ENCODE measurements at places on chromosomes 2 and 18. TPM values are rescaled to one million over a fixed set of nuclear protein-coding genes. Genes with fewer than 3 reads are reported as not detected.

Gene SKOR2
- total RNA-seq = not detected

DNA sequence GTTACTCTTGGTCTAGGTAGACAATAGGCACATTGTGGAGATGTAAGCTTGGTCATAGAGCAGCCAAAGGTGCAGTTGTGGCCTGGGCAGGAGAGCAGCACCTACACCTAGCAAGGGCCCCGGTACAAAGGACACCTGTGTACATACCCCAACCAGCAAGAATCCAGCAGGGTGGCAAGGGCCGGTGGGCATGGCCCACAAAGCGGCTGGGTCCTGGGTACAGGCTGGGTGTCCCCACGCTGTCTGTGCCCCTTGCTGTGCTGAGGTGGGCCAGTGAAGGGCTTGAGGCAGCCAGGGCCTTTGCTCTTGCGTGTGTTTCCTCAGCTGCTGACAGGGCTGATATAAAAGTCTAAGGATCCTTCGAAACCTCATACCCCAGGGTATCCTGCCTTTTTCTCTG, 501.8 kb downstream of the EIPR1 start:
- no peaks in the 10 kb centered on the region for H3K36me3 ChIP-seq
- no peaks in the 10 kb centered on the region for H3K4me1 ChIP-seq
- no peak overlapping the region for H3K4me3 ChIP-seq
- no peak overlapping the region for H3K27ac ChIP-seq
- no peaks in the 10 kb centered on the region for H3K27me3 ChIP-seq

- no peaks in the 10 kb centered on the region for H3K36me3 ChIP-seq
- no peak for DNase-seq
- no peak overlapping the region for H3K27ac ChIP-seq
- no peaks in the 10 kb centered on the region for H3K4me1 ChIP-seq
- no peaks in the 10 kb centered on the region for H3K27me3 ChIP-seq
Observed at GRCh38 chr2:215451012-215451756, 15.3 kb upstream of the FN1 start.

Gene ACMSD
- not detected for total RNA-seq

DNA sequence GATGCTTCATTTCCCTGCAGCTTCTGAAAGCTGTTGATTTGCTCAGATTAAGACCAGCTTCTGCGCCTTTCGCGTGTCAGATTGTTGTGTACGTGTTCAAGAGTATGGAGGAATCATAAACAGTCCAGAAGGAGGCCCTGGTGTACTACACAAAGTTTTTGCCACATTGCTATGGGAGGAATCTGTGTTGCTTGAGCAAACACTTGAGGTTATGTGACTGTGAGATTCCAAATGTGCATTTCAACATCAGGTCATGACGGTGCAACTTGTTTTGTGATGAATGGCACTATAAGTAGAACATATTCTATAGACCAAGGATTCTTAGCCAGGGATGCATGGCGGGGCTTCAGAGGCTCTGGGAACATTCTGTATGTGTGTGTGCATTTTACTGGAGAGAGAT, 35.0 kb downstream of the SRSF7 start:
- no peak for DNase-seq
- no peak overlapping the region for H3K27ac ChIP-seq
- no peaks in the 10 kb centered on the region for H3K36me3 ChIP-seq
- H3K4me1 ChIP-seq = peaks cover 18% of the 10 kb centered on the region

DNA sequence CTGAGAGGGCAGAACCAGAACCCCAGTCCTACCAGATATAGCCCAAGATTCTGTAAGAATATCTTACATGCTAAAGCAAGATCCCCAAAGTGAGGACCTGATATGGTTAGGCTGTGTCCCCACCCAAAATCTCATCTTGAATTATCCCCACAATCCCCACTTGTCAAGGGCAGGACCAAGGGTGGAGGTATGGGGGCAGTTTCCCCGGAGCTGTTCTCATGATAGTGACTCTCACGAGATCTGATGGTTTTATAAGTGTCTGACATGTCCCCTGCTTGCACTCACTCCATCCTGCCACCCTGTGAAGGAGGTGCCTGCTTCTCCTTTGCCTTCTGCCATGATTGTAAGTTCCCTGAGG, 19.9 kb downstream of the TTC32 start:
- H3K4me3 ChIP-seq = no peak overlapping the region
- DNase-seq = no peak
- H3K36me3 ChIP-seq = no peaks in the 10 kb centered on the region
- H3K27ac ChIP-seq = no peak overlapping the region
- H3K27me3 ChIP-seq = no peaks in the 10 kb centered on the region
- H3K4me1 ChIP-seq = no peaks in the 10 kb centered on the region

GRCh38 chr2:151922845-151923666, 94.8 kb upstream of the ARL5A start:
- DNase-seq = peak; percentile 89
- H3K36me3 ChIP-seq = no peaks in the 10 kb centered on the region
- no peak overlapping the region for H3K4me3 ChIP-seq
- no peaks in the 10 kb centered on the region for H3K27me3 ChIP-seq

Gene KIF1A
- total RNA-seq = 2.7 TPM

Gene CAMKMT
- total RNA-seq = 3.6 TPM

DNA sequence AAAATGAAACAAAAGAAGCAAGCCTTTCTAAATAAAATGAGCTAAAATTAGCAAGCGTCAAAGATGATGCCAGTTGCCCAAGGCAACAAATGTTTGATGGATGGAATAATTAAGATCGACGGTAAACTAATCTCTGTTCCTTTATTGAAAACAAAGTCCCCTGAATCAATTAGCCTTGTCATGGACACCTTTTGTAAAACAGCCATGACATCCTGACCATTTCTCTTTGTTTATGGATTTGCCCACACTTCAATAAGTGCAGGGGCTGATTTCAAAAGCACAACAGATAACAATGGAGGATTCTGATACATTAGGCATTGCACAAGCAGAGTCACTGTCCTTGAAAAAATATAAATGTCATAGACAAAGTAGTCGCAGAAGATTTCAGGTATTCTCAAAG, 160.1 kb upstream of the HNRNPA3 start:
- H3K27me3 ChIP-seq = no peaks in the 10 kb centered on the region
- H3K4me1 ChIP-seq = no peaks in the 10 kb centered on the region
- no peaks in the 10 kb centered on the region for H3K36me3 ChIP-seq
- peak overlapping the region; percentile 30 for H3K27ac ChIP-seq

GRCh38 chr2:119205001-119205706, 18.5 kb upstream of the STEAP3 start:
- no peak for DNase-seq
- H3K27me3 ChIP-seq = no peaks in the 10 kb centered on the region
- H3K27ac ChIP-seq = no peak overlapping the region
- H3K4me3 ChIP-seq = no peak overlapping the region
- H3K4me1 ChIP-seq = no peaks in the 10 kb centered on the region

GRCh38 chr2:457262-457661, 169.4 kb upstream of the ALKAL2 start:
- no peak for DNase-seq
- H3K27ac ChIP-seq = no peak overlapping the region
- no peaks in the 10 kb centered on the region for H3K4me1 ChIP-seq
- H3K27me3 ChIP-seq = peaks cover 6% of the 10 kb centered on the region

Gene SERTAD2
- 12.2 TPM for total RNA-seq

- no peak for DNase-seq
- H3K4me3 ChIP-seq = no peak overlapping the region
- no peak overlapping the region for H3K27ac ChIP-seq
- H3K36me3 ChIP-seq = no peaks in the 10 kb centered on the region
- no peaks in the 10 kb centered on the region for H3K27me3 ChIP-seq
Observed at GRCh38 chr2:59301466-59302402, 1060.6 kb upstream of the FANCL start.

Data from heart left ventricle (tissue), 16 donors.